SJSA1 (cell line): ENCODE measurements at places on chromosomes 7 and 10. TPM values are rescaled to one million over a fixed set of nuclear protein-coding genes. Genes with fewer than 3 reads are reported as not detected.
A peak's percentile ranks its signal among the peaks of the same experiment; 100 is the strongest.

HKDC1 gene
- 0.06 and 0.50 TPM in 2 replicates for total RNA-seq

CAMK2B gene
- not detected in 2 replicates for total RNA-seq

OPALIN gene
- not detected in 2 replicates for total RNA-seq

CYP2C9 gene
- total RNA-seq = not detected in 2 replicates

WEE2 gene
- total RNA-seq = not detected in 2 replicates

MYPN gene
- under 0.01 and 0.39 TPM in 2 replicates for total RNA-seq

ASZ1 gene
- not detected in 2 replicates for total RNA-seq

DNA sequence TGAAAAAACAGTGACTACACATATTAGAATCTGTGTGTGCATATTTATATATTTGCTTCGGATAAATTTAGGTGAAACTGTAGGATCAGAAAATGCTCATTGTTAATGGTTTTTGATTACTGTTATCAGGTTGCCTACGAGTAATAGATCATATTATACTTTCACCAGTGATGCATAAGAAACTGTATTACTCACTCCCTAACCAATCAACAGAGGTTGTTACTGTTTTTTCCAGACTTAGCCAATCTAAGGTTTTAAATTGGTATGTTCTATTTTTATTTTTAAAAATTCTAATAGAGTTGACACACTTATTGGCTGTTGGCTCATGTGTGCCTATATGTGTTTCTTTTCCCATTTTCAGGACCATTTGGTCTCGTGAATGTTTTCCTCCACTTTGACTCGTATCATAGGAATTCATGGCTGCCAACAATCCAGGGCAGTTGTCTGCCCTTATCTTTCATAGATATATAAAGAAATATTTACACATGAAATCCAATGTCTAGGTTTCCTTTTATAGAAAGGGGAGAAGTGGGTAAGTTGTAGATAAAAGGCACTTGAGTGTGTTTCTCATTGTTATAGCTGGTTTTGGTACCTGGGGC, 59.2 kb downstream of the ANLN start:
- no peak for DNase-seq

DNA sequence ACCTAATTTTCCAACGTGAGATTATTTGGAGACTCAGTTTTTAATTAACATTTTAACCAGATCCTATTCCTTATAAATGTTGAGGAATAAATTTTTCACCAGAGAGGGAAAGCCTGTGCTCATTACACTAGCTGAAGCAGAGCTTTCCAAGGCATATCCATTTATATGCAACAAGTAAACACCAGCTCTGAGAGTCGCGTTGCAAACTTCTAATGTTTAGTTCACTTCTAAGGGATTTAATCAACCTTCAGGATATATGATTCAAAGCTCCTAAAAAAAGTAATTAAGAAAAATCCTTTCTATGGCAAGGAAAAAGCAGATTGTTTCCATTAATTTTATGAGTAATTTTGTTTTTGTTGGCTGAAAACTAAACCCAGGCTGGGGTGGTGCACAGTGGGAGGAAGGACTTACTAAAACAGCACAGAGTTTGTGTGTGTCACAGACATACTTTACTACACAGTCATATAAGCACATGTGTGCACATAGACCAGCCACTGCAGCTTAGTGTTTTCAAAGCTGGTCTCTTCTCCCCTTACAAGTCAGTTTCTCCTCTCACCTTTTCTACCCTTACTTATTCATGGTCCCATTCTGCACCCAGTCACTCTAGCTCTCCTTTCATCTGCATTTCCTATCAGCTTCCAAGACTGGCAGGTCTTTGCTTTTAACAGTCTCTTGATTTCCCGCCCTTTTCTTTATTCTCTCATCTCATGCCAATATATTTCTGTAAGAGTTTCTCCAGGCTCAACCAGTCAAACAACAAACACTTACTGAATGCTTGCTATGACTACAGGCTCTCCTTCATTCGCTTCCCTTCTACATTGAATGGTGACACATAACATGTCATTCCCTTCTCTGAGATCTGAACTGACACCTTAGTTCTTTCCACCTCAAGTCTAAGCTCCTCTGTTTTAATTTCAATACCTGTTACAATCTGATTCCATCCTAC, 81.1 kb upstream of the FZD1 start:
- DNase-seq = peak; percentile 50

DNA sequence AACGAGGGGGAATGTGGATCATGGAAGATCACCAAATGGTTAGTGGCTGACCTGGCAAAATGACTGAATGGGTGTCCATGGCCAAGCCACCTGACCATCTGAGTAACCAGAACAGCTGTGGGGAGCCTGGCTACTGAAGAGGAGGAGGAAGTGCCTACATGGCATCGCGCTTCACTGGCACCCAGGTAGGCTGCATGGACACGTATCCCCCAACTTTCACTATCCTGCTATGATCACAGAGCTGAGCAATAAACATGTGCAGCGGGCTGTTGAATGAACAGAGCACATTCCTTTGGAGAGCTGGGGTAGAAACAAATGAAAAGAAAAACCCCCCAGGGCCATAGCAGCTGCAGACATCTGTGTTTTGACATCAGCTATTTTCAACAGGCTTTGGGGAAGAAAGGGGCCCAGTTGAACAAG, 6.5 kb downstream of the AKR1B1 start:
- DNase-seq = peak; percentile 16

DNA sequence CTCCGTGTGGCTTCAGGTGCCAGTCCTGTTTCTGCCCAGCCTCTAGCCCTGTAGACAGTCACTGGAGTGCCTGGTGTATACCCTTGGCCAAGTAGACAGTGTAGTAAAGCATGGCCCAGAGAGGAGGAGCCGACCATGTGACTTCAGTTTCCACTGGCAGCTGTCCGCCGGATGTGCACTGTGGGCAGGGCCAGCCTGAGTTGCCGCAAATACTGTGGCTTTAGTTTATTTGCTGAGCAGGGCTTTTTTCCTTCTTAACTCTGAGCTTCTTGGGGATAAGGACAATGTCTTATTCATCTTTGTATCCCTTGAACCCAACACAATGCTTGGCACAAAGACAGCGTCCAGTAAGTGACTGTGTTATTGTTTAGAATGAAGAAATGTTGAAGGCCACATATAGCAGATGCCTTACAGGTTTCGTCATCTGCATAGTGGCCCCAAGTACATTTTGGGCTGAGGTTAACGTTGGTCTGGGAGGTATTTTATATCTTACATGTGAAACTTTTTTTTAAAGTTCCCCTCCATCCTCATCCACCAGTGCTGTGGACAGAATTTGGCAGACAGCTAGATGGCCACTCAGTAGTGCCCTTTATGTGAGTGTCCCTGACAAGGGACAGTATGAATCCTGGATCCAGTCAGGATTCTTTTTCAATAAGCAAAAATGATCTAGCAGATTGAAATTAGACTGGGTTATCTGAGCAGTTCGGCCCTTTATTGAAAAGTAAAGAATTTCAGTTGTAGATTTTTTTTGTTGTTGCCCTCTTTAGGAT, 40.6 kb downstream of the CYP17A1 start:
- peak; percentile 81 for DNase-seq

DNA sequence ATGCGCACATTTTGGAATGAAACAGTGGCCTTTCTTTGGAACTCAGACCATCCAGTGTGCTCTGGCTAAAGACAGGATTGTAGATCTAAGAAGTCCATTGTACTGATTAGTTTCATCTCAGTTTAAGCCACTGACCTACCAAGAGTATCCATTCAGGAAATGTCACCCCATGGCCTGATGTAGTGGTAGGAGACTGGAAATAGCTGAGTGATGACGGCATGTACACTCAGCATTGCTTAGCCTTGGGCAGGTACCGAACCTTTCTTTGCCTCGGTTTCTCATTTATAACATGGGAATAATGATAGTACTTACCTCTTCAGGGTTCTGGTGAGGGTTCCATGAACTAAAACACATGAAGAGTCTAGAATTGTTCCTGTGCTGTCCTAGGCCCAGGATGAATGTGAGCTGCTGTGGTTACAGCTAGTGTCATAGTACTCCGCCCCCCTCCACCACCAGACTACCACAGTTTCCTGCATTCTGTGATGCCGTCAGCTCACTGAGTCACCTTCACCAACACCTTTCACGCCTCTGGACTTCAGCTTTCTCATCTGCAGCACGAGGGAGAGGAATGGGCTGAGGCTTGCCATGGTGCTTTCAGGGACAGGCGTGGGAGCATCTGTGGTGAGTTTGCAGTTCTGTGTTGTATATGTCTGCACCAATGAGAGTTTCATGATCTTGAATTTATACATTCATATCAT, 484.0 kb upstream of the GALNT17 start:
- no peak for DNase-seq

DNA sequence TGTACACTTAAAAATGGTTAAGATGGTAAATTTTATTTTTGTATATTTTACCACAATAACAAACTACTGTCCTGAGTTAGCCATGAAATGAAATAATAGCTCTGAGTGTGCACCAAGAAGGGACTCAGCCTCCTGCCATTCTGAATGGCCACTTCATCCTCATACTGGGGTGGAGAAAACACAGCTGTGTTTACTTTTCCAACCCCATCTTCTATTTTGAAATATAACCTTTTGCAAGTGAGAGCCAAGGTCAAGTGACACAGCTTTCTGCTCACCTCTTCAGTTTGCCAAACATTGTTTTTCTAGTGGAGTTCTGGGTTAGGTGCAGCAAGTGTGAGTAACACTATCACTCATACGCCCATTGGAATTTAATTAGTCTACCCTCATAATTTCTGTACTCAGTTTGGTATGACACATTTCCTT, 107.4 kb upstream of the GLCCI1 start:
- no peak for DNase-seq

DNA sequence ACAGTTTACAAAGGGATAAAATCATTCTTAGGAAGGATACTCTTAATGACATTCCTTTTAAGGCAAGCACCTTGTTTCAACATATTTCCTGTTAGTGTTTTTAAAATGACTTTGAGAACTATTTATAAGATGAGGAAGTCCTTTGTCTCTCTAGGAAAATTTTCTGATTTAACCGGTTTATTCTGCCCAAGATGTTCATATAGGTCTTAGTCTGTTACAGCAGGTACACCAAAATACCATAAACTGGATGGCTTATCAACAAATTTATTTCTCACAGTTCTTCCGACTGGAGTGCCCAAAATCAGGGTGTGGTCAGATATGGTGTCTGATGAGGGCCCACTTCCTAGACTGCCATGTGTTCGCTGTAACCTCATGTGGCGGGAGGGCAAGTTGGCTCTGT, 77.9 kb downstream of the GSAP start:
- DNase-seq = no peak

DNA sequence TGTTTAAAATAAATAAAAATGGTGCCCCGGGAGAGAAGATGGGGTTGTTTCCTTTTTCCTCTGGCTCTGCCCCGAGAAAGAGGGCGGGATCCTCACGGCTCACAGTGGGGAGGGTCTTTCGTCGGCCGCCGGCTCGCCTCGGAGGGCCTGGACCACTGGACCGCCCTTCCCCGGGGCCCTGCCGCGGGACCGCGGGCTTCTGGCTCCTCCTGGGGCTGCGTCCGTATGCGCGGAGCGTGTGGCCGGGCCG, 3.5 kb upstream of the IGF2BP3 start:
- no peak for DNase-seq

DNA sequence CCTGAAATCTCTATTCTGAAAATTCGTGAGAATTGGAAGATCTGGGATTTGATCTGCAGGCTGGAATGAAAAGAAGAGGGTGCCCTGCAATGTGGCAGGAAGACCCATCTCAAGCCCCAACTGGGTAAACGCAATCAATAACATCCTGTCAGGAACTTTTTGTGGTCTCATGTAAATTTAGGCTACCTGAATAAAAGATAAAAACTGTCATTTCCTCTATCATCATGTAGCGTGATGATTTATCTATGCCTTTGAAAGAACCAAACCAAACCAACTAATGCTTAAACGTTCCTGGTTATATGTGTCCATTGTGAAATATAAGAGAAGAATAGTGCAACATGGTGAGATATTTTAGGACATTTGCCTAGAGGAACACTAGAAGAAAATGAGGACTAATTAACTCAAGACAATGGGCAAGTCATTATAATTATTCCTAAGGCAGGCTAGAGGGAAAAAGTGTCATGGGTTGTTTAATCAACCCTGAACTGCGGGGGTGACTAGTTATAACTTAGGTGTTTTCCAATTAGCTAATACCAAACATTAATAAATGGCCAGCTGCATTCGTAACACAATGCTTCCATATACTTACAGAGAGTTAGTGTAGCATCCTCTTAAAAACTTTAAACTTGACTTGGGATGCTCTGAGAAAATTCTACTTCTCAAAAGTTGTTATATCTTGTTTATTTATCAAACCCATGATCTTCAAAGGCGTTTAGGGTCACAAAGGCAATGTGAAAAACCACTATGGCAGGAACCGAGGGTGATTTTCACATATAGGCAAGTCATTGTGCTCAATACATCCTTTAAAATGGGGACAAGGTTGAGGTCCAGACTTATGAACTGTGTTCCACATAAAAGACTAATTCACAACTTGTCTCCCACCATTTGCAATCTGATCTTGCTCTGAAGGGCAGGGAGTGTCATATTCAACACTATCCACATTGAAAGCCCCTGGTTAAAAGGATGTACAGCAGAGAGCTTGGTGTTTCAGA, 48.6 kb upstream of the ADO start:
- no peak for DNase-seq

DNA sequence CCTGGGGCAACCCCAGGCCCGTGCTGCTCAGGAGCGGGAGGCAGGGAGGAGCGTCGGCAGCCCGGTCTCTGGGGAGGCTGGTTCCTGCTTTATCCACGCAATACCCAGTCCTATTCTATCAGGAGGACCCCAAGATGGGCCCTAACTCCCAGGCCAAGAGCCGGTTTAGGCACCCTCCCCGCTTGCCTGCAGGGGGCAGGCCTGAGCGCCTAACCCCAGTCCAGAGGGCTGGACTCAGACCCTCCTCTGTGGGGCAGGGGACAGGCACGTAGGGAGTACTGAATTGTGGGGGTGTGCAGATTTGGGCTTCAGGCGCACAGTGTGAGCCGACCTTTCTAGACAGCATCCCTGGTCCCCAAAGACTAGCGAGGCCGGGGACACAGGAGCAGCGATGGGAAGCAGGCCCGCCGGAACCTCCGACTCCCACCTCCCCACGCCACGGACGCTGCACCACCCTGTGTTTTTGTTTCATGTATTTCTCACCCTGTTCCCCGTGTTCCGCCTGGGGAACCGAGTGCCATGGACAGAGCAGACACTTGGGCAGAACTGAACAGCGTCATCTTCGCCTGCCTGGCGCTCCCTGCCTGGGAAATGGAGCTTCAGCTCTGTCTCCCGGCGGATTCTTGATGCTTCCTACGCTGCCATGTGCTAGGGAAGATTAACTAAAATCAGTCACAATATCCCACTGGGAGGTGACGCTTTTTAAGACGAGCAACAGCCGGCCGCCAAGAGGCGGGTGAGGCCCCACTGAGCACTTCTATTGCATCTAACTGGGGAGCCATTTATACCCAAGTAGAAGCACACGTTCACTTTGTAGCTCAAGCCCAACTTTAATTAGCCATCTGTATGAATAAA, 5.3 kb downstream of the NUDT1 start:
- no peak for DNase-seq

GRCh38 chr10:48487244-48487643, 117.6 kb downstream of the ARHGAP22 start:
- no peak for DNase-seq

DNA sequence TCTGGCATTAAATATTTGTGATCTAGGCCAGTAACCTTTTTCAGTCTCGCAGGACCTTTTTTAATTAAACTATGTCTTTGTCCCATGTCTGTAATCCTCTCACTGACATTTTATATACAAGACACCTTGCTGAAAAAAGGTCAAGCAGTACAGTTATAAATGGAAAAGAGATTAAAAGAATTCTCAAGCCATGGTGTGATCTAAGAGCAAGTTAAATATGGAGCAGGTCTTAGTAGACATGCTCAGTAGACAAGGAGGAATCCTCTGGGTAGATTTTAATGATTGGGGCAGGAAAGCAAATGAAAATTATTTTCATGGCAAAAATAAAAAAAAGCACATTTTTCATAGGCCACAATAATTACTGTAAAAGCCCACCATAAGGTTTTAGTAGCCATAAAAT, 203.5 kb downstream of the PPP1R3A start:
- DNase-seq = no peak

GRCh38 chr10:78337646-78338391, 304.2 kb downstream of the RPS24 start:
- no peak for DNase-seq
